ENCODE measurements at places on chromosomes 1 and 21.
A peak's percentile ranks its signal among the peaks of the same experiment; 100 is the strongest.

DNA sequence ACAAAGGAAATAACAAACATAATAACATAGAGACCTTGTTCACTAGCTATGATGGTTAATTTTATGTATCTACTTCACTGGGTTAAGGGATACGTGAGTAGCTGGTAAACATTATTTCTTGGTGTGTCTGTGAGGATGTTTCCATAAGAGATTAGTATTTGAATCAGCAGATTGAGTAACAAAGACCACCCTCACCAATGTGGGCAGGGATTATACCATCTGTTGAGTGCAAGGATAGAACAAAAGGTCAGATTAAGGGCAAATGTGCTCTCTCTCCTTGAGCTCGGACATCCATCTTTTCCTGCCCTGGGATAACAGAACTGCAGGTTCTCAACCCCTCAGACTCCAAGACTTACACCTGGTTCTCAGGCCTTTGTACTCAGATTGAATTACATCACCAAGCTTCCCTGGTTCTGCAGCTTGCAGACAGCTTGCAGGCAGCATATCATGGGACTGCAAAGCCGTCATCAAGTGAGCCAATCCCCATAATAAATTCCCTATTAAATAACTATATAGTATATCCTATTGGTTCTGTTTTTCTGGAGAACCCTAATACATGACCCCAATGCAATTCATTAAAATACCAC, 9.2 kb downstream of the SPATA6 start:
- no peak for DNase-seq

DNA sequence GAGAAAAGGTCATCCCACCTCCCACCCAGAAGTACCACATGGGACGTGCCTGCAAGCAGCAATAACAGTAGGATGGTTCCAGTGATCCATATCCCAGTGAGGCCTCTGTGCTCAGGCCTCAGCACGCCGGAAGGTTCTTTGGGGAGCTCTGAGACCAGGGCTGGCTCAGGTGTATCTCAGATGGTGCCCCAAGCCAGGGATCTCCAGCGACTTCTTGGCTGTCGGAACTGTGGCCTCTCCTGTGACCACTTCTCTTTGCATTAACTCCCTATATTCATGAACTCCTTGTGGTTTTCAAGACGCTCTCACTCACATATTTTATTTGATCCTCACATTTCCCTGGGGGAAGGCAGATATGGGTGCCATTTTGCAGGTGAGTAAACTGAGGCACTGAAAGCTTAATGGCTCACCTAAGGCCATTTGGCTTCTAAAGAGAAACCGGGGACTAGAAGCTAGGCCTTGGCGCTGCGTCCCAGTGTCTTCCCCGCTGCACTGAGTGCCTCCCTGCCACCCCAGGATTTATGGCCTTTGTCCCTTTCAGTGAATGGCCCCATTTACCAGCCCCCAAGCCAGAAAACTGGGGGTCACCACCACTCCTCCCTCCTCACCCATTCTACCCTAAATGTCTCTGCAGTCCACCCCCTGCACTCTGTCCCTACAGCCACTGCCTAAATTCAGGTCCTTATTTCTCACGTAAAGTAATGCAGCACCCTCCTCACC, 101.9 kb downstream of the CCDC185 start:
- no peak for DNase-seq

- DNase-seq = no peak
These were observed 22.5 kb downstream of the KIF26B start for GRCh38 chr1:245177071-245177900.

DNA sequence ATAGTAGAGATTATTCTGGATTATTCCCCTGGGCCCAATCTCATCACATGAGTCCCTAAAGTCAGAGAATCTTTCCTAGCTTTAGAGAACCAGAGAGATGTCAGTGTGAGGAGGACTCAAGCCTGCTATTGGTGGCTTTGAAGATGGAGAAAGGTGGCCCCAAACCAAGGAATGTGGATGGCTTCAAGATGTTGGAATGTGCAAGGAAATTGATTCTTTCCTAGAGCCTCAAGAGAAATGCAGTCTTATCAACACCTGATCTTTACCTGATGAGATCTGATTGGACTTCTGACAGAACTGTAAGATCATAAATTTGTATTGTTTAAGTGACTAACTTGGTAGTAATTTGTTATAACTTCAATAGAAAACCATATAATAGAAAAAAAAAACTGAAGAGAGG, 51.0 kb downstream of the NME7 start:
- DNase-seq = no peak

GRCh38 chr1:98179151-98179773, 258.4 kb upstream of the DPYD start:
- no peak for DNase-seq

GRCh38 chr1:25520446-25521061, 22.9 kb upstream of the LDLRAP1 start:
- no peak for DNase-seq

DNA sequence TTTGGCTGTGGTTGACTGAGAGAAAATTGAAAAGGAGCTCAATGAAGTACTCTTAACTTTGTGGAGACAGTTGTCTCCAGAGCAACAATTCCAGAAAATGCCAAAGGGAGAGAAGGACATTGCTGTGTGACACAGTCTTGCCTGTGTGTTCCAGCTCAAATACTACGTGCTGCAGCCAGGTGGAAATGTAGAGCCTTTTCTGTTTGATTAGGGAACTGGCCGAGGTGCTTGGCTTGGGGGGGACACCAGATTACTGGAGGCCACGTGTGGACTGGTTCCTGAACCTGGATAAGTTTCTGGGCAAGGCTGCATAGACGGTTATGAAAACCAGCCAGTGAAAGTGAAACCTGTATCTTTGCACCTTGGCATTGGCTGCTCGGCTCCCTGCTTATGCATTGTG, 217.9 kb downstream of the CTH start:
- no peak for DNase-seq

DNA sequence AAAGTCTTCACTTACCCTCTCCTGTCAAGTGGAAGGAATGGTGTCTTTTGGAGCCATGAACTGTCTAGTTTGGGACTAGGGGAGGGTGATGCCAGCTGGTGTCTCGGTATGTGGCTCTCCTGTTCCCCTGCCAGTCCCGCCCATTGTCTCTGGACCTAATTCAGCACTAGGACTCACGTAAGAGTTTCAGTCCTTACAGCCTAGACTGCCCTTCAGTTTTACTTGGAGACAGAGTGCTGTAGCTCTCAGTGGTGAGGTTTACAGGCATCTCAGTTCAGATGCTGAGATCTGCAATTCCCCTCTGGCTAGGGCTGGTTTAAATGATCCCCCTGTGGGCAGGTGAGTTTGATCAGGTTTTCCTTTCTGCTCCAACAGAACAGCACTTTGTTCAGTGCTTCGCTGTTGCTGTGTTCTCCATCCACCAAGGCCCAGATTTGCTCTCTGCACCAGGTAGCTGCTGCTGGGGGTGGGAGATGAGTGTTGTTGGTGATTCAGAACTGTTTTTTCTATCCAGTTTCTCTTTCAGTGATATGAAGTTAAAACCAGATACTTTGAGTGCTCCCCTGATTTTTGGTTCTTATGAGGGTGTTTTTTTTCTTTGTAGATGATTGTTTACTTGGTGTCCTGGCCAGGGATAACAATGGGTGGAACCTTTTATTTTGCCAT, 198.3 kb upstream of the RNPC3 start:
- no peak for DNase-seq

DNA sequence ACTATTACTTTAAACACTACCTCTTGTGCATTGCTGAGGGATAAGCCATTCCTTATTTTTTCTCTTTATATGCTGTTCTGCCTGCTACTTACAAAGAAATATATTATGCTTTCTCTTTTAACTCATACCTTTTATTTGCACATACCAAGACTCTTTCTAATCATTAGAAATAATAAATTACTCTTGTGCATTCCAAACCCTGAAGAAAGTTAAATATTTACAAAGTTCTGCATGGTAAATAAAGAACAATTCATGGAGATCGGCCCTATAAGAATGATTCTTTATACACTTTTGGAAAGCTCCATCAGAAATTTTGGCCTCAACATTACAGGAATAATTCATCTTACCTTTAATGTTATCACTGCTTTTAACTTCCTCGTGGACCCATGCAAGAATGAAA, 86.7 kb upstream of the PALMD start:
- DNase-seq = no peak

- DNase-seq = no peak
These were observed 19.3 kb upstream of the LBR start for GRCh38 chr1:225446981-225447615.

DNA sequence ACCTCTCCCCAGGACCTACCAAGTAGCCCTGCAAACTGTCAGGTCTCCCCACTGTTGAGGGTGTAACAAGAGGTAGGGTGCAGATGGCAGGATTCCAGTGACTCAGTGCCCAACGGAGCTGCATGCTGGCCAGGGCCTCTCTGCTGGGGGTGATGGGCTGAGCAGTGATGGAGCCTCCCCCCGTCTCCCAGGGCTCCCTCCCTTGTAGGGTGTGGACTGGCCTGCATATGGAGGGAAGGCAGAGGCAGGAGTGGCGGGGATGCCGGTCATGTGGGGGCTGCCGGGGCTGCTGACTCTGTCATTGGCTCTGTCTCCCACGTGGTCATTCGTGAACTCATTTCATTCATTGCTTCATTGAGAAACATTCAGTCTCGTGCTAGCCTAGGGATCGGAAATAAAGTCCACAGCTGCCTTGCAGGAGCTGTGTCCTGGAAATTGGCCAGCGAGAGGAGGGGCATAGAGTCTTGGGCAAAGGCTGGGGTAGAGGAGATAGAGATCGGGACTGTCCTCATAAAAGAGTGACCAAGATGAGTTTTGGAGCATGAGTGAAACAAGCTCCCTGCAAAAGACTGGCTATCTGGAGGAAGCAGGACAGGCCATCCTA, 22.9 kb upstream of the DISP3 start:
- no peak for DNase-seq

GRCh38 chr1:39132505-39133339, 71.8 kb upstream of the MACF1 start:
- no peak for DNase-seq

GRCh38 chr1:238982736-238983135, 403.6 kb upstream of the CHRM3 start:
- no peak for DNase-seq

DNA sequence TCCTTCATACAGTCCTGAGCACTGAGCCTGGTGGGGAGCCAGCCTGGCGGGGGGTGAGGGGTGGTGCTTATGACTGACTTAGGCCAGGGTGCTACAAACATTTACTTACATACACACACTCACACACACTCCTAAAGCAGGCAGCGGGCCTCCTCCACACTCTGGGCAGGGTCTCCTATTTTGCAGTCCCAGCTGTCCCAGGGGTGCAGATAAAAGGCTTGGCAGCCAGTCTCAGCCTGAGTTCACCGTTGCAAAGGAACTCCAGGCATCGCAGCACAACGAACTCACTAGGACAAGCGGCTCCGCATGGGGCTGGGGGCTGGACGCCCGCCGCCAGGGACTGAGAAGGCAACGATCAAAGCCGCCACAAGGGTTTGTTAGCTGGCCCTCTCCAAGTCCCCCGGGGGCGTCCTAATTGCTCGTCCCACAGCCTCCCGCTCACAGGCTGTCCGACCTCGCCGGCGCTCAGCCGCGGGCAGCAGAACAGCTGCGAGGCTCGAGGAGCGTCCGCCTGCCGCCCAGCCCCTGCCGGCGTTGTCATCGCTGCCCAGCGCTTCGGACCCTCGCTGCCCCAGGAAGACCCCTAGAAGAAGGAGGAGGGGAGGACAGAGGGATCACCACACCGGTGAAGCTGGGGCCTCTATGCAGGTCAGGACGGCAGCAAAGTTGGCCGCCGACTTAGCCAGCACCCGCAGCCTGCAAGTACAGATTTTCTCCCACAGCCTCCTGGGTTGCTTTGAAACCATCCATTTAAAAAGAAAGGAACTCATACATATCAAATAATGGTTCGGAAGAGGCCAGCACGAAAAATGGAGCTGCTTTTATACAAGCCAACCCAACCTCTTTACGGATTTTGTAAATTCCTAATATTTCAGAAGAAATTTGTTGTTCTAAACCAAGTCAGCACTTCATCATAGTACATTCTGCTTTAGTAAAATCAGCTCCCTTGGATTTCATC, 6.2 kb downstream of the BARHL2 start:
- no peak for DNase-seq

GRCh38 chr21:45853703-45854342, 127.7 kb upstream of the COL6A1 start:
- no peak for DNase-seq

- DNase-seq = peak; percentile 95
These were observed at the start of gene MAD2L2 for GRCh38 chr1:11681071-11681771. MAD2L2 (minus strand) TSS chr1:11681148; CDS start chr1:11680601, 547 bp downstream.

DNA sequence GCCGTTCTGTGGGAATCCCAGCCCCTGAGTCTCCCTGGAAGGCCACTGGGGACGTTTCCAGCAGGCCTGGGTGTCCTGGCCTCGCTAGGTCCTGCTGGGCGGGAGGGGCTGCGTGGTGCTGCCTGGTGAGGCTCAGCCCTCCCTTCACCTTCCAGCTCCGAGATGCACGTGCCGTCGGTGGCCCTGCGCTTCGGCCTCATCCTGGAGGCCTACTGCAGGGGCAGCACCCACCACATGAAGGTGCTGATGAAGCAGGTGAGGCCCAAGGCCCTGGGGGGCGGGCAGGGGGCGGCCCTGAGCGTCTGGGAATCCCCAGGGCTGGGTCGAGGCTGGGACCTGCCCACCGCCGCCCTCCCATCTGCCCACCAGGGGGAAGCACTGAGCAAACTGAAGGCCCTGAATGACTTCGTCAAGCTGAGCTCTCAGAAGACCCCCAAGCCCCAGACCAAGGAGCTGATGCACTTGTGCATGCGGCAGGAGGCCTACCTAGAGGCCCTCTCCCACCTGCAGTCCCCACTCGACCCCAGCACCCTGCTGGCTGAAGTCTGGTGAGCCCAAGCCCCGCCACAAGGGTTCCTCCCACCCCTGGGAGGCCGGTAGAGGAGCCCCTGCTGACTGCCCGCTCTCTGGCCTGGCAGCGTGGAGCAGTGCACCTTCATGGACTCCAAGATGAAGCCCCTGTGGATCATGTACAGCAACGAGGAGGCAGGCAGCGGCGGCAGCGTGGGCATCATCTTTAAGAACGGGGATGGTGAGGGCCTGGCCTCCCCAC, 70.3 kb downstream of the PIK3CD start:
- DNase-seq = no peak

GRCh38 chr21:42644223-42645208, 8.9 kb upstream of the PDE9A start:
- no peak for DNase-seq

- no peak for DNase-seq
These were observed 13.0 kb upstream of the PADI6 start for GRCh38 chr1:17359031-17359430.

GRCh38 chr21:37700641-37701202, 215.5 kb downstream of the KCNJ6 start:
- DNase-seq = no peak

DNA sequence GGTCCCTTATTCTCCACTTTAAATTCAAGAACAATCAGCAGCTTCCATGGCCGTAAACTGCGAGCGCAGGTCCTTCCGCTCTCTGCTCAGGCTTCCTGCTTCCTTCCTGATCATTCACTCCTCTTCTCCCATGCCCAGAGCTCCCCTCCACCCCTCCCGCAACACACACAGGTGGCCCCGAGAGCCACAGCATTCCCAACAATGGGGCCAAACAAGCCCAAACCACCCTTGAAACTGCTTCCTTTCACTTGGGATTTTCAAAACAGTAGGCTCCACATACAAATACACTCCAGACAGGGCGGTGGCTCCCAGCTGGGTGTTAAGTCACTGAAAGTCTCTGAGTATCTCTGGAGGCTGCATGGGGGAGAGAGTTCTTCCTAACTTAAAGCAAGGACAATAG, 11.4 kb downstream of the FAM89A start:
- no peak for DNase-seq

GRCh38 chr1:222905151-222905550, 90.3 kb downstream of the DISP1 start:
- DNase-seq = no peak

- DNase-seq = no peak
These were observed 59.5 kb upstream of the LAMC2 start for GRCh38 chr1:183126528-183126927.
